ENCODE measurements at places on chromosomes 16 and 17.

- no peak for DNase-seq
Measured at GRCh38 chr17:27654136-27654535, 23.1 kb downstream of the LGALS9 start.

DNA sequence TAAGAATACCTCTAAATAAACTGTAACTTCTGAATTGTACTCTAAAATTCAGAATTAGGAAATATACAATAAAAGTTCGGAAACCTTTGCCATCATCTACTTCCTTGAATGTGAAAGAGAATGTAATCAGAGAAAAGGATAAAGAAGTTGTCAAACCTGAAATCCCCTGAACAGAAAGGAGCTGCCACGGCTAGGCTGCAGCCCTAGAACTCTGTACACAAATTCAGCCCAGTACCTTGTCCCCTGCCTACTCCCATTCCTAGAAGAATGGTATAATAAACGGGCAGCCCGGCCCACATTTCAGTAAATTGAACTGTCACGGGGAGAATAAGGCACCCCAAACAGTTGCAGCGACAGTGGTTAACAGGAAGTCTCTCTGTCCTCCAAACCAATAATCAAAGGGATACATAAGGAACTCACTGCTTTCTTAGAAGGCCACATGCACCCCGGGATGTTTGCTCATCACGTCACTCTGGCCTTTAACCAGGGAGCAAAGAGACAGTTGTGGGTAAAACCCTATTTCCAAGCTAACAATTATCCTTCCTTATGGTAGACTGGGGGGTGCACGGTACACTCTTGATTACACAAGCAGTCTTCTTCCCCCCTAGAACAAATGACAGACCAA lies 24.3 kb upstream of the RFFL start:
- DNase-seq, result no peak

DNA sequence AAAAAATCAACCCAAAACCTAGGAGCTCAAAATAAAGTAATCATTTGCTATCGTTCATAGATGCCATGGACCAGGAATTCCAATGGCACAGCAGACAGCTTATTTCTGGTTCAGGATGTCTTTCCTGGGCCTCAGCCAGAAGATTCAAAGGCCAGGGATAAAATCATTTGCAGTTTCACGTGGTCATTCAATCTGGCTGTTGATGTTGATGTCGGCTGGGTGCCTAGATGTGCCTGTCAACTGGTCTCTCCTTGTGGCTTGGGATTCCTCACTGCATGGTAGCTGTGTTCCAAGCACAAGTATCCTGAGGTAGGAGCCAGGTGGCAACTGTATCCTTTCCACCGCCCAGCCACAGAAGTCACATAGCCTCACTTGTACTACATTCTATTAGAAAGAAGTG lies 10.7 kb upstream of the EPX start:
- no peak for DNase-seq

GRCh38 chr17:78729641-78730040 lies 52.4 kb downstream of the CYTH1 start:
- DNase-seq, result no peak

GRCh38 chr16:26012376-26012775 lies 320.6 kb downstream of the HS3ST4 start:
- DNase-seq, result no peak

- DNase-seq, result no peak
Measured at GRCh38 chr17:4769628-4770027, 2.1 kb upstream of the TM4SF5 start.

DNA sequence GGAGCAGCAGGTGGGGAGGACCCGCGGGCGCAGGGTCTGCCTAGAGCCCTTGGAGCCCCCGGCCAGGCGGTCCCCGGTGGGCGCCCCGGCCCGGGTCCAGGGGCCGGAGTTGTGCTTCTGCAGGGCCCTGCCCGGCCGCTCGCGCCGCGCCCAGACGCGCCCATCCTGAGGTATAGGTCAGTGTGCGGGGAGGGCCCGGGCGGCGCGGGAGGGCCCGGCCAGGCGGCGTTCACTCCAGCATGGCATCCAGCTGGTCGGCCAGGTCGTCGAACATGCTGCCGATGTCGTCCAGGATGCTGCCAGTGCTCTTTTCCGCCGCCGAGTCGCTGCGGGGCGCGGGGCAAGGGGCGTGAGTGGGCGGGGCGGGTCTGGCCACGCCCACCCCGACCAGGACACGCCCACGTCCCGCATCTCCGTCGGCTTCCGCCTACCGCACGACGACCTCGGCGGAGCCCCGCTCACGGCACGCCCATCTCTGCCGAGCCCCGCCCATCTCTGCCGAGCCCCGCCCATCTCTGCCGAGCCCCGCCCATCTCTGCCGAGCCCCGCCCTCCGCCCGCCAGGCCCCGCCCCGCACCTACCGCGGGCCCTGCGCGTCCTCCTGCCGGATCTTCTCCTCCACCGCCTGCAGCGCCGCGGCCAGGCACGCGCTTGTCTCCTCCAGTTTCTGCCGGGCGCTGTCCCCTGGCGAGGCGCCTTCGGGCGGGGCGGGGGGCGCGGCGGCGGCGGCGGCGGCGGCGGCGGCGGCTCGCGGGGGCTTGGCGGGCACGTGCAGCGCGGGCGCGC lies 17.9 kb downstream of the CASKIN1 start:
- no peak for DNase-seq

DNA sequence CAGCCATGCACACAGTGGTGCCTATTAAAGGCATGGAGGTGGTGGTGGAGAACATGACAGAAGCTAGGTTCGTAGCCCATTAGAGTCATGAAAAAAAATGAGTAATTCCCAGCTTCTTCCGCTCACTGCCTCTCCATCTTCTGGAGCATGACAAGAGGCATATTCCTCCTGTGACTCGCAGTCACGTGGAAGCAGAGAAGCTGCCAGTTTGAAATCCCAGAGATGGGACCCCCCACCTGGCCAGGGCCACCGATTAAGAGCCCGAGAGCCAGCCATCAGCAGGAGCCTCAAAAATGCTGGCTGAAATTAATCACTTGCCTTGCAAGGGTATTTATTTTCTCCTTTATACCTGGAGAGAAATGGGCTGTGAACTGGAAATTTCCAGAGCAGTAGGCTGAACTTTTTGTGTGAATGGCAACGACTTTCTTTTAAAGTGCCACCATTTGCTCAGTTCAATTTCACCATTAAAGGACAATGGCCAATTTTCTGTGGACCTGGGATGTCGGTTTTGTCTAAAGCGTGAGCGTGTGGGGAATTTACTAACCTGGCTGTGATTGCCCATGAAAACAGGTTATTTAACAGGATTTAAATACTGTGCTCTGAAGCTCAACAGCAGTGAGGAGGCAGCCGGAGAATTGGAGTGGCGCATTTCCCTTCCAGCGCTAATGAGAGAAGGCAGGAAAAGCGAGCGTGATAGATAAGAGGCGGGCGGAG lies 189.7 kb upstream of the SDK2 start:
- DNase-seq, result no peak

DNA sequence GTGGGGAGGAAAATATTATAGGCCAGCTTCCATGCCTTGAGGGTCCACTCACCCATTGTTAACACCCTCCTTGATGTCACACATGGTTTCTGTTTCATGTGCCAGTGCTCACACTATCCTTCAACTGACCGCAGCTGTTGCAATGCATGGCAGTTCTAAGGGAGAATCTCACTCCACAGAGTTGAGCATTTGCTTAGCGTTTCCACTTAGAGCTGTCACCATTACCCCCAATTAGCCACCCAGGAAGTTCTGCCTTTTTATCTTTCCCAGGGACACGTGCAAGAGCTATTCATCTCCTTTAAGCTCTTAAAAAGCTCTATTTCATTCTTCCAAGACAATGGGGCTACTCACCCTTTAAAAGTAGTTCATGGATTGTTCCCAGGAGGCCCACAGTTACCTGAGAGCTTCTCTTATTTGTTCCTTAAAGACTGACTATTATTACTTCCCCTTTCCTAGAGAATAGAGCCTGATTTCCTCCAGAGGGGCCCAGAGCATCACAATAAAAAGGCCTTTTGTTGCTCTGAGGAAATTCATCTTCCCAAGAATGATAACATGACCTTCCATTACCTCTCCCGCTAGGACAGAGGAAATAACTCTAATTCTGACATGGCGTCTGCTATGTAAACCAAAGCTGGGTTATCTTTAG lies 126.8 kb downstream of the CACNG3 start:
- DNase-seq, result no peak

- no peak for DNase-seq
Measured at GRCh38 chr16:24980077-24980793, 34.9 kb downstream of the ARHGAP17 start.

DNA sequence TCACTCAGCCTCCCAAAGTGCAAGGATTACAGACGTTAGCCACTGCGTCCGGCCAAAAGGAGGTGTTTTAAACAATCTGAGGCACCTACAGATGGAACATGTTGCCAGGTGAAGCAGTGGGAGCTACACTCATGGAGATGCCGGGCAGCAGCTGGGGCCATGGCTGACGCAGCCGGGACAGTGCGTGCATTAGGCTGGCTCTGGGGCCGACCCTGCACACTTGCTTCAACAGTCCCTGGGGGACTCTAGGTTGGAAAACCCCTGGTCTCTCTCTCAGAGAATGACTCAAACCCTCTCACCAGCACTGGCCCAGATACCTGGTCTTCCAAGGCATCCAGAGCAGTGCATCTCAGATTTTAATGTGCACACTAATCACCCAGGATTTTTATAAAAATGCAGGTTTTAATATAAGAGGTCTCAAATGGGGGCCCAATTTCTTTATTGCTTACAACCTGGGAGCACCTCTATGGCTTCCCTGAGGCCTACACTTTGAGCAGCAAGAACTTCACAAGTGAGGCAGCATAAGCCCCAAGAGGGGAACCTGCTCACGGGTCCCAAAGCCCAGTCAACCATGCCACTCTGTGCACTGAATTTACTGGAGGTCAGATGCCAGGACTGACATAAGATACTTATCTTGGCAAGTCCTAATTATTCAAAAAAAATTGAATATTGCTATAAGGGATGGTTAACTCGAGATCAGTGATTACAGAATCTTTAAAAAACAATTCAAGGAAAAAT lies 70.8 kb upstream of the TRAP1 start:
- DNase-seq, result no peak
